ENCODE measurements at places on chromosomes 2 and 18.

GRCh38 chr18:6055711-6056110 lies 160.4 kb upstream of the TMEM200C start:
- no peak for DNase-seq

DNA sequence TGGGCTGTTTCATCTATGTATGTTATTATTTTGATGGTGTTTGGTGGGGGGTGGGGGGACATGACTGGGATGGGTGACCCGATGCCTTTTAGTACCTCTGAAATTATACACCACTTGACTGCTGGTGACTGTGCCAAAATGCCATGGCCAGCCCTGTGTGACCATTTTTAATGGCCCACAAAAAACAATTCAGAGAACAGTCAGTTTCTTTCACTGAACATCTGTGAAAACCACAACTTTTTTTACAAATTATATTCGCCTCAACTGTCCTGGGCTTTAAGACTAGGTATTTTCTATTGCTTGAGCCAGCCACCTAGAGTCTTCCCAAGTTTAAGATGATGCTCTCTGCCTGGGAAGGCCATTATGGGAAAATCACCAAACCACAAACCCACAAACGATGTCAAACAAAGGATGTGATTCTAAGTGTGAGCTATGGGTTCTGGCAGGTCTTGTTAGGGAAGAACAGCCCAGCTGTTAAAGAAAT lies 33.9 kb downstream of the FN1 start:
- no peak for DNase-seq

DNA sequence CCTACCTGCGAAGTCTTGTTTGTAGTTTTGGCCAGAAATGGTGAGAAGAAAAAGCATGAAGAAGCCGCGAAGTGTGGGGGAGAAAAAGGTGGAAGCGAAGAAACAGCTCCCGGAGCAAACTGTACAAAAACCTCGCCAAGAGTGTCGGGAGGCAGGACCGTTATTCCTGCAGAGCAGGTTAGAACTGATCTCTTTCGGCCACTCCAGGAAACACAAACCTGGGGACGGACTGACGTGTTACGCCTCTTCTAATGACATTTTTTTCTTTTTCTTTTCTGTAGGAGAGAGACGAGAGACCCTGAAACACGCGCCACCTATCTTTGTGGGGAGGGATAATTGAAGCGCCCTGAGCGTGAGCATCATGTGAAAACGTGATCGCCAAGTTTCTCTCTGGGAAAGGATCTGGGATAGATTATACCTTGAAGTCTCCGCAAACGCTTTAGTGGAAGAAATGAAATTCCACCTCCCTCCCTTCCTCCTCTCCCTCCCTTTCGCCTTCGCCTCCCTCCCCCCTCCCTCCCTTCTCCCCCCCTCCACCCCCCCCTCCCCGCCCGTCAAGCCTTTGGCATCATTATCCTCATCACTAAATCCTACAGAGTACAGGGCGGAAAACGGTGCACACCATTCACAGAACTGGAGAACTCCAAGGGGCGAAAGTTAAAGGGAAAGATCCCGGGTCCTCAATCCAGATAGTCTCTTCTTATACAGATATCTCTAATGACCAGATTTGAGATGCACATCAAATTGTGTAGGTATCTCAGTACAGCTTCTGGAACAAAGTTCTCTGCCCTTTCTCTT lies at the start of gene ZEB2:
TSS of gene ZEB2 (minus strand) at position 186 of the 798 bp plus-strand sequence. CDS start 2,769 bp downstream, outside the sequence.
- no peak for DNase-seq

- DNase-seq, result no peak
Observed at GRCh38 chr2:239891698-239892097, 133.4 kb downstream of the NDUFA10 start.

DNA sequence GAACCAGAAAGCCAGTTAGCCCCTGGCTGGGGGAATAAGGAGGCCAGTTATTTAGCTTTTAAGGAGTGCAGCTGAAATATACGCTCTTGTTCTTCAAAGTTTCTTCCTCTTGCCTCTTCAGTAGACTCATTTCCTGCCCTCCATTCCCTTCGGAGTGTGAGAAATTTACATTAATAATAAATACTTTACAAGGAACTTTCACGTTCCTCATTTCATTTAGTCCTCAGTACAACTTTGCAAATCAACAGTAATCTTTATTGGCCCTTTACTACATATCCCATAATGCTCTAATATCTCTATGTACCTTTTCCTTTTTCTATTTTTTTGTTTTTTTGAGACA lies 15.6 kb downstream of the PLCD4 start:
- DNase-seq, result no peak

DNA sequence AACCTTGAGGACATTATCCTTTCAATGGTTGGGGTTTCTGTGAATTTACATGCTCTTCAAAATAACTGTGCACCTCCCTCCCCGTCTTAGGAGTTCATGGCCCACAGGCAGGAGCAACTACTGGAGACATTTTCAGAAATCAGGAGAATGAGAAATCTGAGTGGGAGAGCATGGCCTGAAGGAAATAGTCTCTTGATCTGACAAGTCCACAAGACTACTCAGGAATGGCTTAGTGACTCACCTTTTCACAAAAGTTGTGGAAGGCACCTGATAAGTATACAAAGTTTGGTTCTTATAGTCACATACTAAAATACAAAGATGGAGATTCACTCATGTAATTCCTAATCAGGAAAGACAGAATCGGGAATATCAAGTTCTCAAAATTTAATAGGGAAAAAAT lies 83.6 kb upstream of the NCKAP5 start:
- no peak for DNase-seq

GRCh38 chr2:23713351-23713750 lies 213.6 kb downstream of the ATAD2B start:
- no peak for DNase-seq

GRCh38 chr18:48879008-48879431 lies 71.7 kb downstream of the SMAD7 start:
- no peak for DNase-seq

GRCh38 chr2:160910681-160911080 lies 249.5 kb upstream of the TANK start:
- no peak for DNase-seq
